ENCODE measurements at places on chromosomes 2 and 18.

- no peak for DNase-seq
Observed at GRCh38 chr2:225030203-225030602, 12.1 kb downstream of the DOCK10 start.

DNA sequence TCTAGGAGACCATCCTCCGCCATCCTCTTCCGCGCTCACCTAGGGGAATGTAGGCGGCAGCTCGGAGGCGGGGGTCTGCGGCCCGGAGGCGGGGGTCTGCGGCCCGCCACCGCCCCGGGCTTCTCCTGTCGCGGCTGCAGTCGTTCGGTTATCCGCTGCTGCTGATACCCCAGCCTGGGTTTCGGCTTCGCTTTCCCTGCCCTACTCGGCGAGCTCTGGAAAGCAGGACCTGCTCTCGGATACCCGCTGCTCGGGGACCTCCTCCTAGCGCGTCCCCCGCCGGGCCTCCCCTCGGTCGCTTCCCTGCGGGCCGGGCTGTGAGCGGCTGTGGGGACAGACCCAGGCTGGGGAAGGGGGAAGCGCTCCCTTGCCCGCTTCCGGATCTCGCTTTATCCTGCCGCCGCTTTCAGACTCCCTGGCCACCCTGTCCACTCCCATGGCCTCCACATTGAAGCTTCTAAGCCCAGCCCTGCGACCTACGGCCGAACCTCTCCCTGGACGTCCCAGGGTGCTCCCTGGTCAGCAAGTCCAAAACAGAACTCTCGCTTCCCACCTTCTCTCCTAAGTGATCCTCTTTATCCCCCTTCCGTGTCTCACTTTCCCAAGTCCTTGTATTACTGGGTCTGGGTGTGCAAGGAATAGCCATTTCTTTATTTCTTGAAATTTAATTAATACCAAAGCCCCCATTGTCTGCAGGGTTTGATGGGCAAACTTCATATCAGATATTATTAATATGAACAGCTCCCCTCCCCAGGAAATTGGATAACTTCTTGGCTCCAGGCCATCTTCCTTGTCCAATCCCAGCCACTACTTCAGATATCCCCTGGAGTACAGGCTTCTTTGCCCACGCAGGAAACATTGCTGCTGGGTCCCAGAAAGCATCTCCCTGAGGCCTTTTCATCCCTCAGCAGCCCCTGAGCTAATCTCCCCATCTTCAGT lies 769 bp downstream of the FKBP1B start:
- no peak for DNase-seq

DNA sequence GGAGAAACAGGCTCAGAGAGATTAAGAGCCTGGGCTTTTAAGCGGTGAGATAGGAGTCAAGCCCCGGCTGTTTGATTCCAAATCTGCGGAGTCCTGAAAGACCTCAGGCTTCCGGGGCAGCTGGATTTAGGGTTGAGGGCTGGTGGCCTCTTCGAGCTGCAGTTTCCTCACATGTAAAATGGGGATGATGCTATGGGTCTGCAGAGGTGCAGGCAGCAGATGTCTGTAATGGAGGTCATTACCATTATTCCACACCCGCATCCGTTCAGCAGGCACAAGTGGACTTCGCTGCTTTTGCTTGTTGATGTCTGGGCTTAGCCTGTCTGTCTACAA lies 175.6 kb upstream of the HS6ST1 start:
- DNase-seq, result no peak

- no peak for DNase-seq
Observed at GRCh38 chr2:853203-853870, 97.3 kb upstream of the SNTG2 start.

DNA sequence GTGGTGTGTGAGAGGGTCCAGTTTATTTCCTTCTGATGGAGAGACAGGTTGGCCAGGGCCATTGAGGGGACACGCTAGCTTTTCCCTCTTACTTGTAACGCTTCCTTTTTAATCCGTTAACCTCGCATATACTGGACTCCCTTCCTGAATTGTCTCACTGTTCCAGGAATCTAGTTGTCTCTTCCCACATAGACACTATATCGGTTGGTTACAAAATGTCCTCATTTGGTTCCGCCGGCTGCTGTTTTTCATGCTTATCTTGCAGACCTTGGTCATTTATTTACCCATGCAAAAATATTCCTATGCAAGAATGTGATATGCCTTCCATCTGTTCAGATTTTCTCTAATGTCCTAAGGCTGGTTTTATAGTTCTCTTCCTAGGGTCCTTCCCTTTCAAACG lies 35.0 kb downstream of the NEURL3 start:
- DNase-seq, result no peak

DNA sequence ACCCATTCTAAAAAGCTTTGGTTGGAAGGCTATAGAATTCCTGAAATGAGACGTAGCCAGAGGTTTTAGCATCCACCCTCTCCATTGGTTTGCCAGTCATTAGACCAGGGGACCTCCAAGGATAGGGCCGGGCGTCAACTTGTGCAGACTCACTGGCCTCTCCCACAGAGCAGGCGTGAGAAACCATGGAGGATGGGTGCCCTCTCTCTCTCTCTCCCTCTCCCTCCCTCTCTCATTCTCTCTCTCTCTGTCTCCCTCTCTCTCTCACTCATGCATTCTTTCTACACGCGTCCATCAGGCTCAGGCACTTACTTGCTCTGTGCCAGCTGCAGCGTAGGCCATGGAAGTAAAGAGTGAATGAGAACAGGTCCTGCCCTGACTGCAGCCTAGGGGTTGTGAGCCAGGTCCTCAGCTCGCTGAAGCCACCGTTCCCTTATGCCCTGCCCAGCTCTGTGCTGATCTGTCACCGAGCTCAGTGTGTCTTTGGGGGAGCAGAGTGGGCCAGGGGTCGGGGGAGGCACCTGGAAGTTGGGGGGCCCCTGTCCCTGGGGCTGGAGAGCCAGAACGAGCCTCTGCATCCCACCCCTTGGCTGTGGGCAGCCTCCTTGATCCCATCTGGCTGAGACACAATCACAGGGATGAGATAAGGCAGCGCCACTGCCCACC lies 304.4 kb upstream of the HS6ST1 start:
- DNase-seq, result no peak

DNA sequence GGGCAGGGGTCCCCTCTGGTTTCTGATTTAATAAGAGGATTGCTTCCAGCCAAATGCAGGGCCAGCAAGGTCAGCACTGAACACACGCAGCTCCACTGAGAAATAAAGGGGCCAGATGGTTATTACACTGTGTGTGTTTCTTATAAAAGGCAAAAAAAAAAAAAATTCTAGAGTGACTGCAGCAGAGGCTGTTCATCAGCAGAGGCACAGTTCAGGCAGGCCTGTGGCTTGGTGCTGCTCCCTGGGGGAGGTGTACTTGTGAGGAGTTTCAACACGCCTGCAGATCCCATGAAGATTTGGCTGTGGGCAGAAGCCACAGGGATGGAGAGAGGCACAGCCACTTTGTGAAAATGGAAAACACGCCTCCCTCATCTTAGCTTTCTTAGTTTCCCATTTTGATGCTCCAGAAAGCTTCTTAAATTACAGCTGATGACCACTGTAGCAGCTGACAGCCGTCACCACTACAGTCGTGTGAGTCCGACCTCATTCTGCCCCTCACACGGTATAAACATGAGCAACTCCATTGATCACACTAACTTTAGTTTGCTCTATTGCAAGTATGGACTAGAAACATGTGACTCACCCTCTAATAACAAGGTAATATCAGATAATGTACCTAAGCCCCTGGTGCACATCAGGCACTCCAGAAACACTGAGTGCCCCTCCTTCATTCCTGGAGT lies 726.5 kb upstream of the RAB6C start:
- no peak for DNase-seq

All from D721Med (cell line).